ENCODE measurements at places on chromosomes 7 and 10. TPM values are rescaled to one million over a fixed set of nuclear protein-coding genes. Genes with fewer than 3 reads are reported as not detected.
A peak's percentile ranks its signal among the peaks of the same experiment; 100 is the strongest.

DNA sequence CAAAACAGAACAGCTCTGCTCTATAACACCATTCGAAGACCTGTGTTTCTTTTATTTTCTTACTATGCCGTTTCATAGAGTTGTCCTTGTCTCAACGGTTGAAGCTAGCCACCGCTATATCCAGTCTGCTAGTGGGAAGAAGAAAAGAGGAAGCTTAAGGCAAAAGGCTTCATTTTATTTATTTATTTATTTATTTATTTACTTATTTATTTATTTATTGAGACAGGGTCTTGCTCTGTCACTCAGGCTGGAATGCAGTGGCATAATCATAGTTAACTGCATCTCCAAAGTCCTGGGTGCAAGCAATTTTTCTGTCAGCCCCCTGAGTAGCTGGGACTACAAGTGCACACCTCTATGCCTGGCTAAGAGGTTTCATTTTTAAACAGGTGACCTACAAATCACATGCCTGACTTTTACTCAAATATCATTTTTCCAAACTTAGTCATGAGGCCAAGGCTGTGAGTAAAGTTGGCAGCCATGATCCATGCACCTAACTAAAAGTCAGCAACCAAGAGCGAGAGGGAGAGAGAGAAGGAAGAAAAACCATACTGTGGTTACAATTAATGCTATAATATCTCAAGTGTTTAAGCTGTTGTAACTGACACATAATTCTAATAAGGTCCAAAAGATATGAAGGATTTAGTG, 1305.3 kb upstream of the LRRTM3 start:
- no peak for DNase-seq

DNA sequence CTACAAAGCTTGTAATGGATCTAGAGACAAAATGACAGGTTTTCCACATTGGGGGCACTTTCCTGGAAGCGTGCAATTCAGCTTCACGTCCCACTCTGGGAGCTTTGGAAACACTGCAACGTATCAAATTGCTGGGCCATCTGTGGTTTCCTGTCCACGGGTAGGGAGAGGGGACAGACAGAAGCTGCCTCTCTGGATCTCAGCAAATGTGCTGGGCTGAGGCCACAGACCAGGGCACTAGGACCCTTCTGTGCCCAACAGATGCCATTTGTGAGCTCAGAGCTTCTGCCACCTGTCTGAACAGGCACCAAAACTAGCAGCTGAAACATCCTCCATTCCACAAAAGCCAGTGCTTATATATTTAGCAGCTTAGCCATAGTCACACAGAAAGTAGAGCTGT, 40.9 kb upstream of the FRMD4A start:
- no peak for DNase-seq

- no peak for DNase-seq
Observed at GRCh38 chr10:81082621-81083376, 545.1 kb downstream of the SH2D4B start.

GRCh38 chr10:131626274-131626673, 274.5 kb upstream of the PPP2R2D start:
- DNase-seq = no peak

GRCh38 chr10:16787361-16787791, 29.8 kb downstream of the RSU1 start:
- DNase-seq = peak; percentile 70

- no peak for DNase-seq
Observed at GRCh38 chr10:119100434-119101238, 3.3 kb upstream of the DENND10 start.

CRYGN gene
- total RNA-seq = not detected

SPDYE2B gene
- not detected for total RNA-seq

DNA2 gene
- total RNA-seq = 40.0 TPM

DNA sequence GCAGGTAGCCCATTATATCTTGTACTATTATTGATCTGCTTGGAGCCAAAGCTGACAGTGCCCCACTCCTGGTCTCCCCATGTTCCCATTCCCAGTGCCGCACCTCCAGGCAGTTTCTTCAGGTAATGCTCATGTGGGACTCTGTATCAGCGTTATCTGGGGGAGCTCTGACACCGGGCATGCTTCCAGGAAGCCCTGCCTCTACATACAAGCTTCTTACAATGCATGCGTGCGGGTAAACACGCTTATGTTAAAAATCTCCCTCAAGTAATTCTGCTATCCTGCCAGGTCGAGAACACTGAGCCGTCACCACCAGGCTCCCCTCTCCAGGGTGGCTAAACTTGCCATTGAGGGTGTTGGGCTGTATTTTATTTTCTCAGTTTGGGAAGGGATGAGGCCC, 61.6 kb upstream of the LBX1 start:
- no peak for DNase-seq

DNA sequence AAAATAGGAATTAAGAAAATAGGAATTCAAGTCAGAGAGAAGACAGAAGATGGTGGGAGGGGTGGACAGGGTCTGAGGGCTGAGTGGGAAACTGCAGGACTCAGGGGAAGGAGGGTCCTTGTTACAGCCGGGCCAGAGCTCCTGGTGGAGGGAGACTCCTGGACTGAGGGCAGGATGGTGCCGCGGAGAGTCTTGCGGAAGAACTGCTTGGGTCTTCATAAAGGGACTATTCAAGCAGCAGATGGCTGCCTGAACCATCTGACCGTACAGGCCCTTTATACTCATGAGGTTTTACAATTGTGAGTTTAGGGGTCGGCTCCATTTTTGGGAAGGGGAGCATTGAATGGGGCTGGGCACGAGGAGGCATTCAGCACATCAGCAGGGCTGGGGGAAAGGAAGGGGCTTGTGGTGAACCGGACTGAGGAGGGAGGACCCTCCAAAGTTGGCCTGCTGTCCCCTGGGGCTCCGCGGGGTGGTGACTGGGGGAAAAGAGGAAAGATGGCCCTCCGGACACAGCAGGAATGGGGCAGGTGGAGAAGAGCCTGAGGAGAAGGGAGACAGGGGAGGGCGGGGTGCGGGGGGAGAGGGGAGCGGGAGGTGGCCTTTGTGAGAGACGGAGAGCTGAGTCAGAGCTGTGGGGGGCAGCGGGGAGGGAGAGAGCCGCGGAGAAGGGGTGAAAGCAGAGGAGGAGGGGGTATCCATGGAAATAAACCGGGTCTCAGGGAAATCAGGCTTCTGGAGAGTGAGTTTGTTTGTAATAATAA, 1.5 kb downstream of the FAM131B start:
- no peak for DNase-seq

DNA sequence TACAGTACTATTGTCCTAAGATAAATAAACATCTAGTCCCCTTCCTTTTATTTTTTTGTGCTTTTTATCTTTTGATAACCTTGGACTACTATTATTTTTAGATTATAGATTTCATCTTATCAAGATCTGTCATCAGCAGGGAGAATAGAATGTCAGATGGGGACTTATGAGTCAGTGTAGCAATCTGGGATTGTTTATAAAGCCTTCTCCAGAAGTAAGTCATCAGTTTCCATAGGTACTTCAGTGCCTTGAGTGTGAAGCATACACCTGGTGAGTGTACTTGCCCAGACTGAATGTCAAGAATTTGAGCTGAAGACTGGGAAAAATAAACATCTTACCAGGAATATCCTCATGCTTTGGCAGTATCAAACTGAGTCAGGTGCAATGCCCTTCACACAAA, 2.1 kb downstream of the CASD1 start:
- DNase-seq = no peak

GRCh38 chr7:74059681-74060588, 23.7 kb upstream of the LIMK1 start:
- no peak for DNase-seq

DNA sequence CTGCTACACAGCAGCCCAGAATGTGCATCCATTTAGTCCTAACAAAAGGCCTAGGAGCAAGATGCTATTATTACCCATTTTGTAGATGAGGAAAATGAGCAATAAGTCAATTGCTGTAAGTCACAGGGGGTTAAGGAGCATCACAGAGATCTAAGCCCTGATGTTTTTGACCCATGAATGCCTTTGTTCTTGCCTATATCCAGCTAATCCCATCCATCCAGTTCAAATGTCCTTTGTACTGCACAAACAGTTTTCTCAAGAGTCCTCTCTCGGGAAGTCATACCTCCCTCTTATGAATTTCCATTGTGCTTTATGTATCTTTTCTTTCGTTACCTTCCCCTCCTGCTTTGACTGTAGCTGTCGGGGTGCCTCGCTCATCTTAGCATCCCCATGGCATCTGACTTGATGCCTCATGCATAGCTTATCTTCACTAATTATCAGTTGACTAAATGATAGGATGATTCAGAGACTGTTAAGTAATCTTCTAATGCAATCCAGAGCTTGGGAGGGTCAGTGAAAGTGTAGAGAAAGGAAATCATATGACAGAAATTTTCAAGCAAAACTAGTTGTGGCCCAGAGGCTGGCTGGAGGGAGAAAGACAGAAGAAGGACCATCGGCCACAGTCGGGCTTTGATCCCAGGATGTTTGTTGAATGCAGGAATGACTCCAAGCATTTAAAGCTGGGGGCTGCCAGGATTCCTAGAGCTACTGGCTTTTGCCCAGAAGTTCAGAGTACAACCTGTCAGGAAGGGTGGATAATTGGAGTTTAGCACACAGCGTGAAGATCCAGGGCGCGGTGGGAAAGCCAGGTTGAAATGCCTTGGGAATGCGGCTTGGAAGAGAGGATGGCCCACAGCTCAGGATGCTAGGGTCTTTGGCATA, 23.5 kb downstream of the BLVRA start:
- no peak for DNase-seq

- no peak for DNase-seq
Observed at GRCh38 chr10:18577823-18578685, 73.3 kb downstream of the NSUN6 start.

DNA sequence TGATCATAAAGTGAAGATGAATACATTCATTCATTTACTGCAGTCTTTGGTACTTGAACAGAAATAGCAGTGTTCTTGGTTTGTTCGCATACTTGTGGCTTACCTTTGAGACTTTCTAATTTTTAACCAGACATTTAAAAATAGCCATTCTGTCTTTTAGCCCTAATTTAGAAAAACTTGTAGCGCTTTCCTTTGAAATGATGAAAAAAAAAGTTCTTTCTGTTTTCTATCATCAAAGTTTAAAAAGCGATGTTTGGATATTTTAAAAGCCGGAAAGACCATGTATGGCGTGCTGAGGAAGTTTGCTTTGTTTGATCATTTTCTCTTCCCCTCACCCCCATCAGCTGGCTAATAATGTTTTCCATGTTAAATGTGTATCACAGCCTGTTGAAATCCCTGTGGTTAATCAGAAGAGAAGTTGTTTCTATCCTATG, 116.3 kb downstream of the CUX1 start:
- no peak for DNase-seq

DNA sequence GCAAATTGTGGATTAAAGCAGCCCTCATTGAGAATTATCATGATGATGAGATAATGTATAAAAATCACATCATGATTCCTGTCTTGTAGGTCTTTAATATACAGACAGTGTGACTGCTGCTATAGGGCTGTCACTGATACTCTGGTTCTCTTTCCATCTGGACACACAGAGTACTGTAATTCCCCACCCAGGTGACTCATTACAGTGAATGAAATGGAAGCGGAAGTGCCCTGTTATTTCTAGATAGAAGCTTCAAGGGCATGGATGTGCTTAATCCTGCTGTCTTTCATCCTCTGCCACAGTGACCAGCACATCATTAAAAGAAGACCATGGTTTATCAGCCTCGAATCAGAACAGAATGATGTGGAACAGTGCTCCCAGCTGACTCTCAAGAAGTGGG, 1234.0 kb downstream of the SORCS3 start:
- no peak for DNase-seq

- DNase-seq = no peak
Observed at GRCh38 chr10:99617696-99618095, 2.5 kb downstream of the SLC25A28 start.

- no peak for DNase-seq
Observed at GRCh38 chr10:7857262-7857661, 39.0 kb downstream of the TAF3 start.

GRCh38 chr7:77409739-77410547, 6.2 kb downstream of the GSAP start:
- DNase-seq = no peak

DNA sequence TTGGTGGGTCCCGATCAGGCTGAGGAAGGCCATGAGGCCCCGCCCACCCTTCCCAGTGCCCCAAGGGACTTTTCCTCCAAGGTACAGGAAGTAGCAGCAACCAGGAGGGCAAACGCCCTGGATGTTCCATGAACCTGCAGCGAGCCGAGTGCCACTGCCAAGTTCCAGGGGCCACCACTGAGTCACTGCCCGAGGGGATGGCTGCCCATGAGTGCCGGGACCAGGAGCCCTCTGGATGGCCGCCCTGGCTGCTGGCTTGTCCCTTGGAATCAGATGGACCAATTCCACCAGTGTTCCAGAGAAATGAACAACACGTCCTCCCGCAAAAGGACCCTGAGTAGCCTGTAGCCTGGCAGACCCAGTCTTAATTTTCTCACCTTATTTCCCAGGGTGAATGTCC, 74.2 kb downstream of the ZRANB1 start:
- DNase-seq = no peak

GRCh38 chr7:93558705-93559614, 15.6 kb downstream of the CALCR start:
- no peak for DNase-seq

FKBP6 gene
- total RNA-seq = not detected

MYL10 gene
- not detected for total RNA-seq

DNA sequence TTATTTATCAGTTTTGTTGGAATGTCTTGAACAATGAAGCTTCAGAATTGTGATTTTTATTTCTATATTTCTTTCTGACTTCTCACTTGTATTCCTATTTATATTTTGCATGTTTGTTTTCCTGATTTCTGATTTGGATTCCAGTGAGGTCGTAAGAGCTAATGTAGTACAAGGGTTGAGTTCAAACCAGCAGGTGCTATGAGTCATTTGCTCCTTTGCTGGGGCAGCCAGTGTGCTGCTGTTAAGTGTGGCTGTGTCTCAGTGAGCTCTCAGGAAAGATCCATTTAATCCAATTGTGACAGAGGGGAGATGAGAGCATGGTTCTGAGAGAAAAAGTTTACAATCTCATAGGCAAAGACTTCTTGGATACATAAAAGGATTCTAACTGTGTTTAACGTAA, 48.6 kb downstream of the MCU start:
- no peak for DNase-seq

GRCh38 chr10:79246606-79247275, 100.5 kb upstream of the PPIF start:
- no peak for DNase-seq

DYNC1I1 gene
- total RNA-seq = not detected

NUTM2E gene
- total RNA-seq = 0.11 TPM

GRCh38 chr10:98316170-98316569, 48.2 kb upstream of the LOXL4 start:
- no peak for DNase-seq

SPDYE5 gene
- not detected for total RNA-seq

ZCCHC24 gene
- total RNA-seq = 1.00 TPM

All from CD8-positive, alpha-beta memory T cell (primary cell).